ENCODE measurements at places on chromosomes 1 and 21. TPM values are rescaled to one million over a fixed set of nuclear protein-coding genes. Genes with fewer than 3 reads are reported as not detected.

DNA sequence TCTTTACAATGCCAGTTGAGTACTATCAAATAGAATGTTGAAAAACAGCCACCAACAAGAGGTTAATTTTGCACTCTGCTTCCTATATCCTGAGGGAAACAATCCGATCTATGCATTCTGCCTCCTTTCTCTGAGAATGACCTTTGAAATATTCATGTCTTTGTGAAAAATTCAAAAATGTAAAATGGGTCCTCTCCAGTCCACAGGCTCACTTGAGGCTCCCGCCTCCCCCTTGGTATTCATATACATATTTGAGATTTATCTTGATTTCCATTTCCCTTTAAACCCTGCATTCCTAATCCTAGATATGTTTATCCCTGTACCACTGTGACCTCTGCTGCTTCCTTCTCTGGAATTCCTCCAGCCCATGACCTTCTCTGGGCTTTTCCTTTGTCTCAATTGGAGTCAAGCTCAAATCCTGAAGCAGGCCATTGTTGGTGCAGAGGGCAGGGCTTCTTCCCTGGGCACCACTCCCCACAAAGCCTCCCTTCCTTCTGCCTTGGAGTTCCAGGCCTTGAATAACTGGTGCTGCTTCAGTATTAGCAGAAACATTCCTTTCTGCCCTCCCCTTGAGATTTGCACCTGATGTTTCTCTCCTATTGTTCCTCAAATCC is 296.8 kb downstream of the PBX1 start:
- no peak for DNase-seq

GRCh38 chr1:217586586-217586985 is 44.3 kb downstream of the GPATCH2 start:
- no peak for DNase-seq

- DNase-seq = peak; percentile 47
These were observed 49.1 kb upstream of the CR2 start for GRCh38 chr1:207404849-207405525.

- no peak for DNase-seq
These were observed 39.5 kb downstream of the CTNNBIP1 start for GRCh38 chr1:9870572-9870971.

DNA sequence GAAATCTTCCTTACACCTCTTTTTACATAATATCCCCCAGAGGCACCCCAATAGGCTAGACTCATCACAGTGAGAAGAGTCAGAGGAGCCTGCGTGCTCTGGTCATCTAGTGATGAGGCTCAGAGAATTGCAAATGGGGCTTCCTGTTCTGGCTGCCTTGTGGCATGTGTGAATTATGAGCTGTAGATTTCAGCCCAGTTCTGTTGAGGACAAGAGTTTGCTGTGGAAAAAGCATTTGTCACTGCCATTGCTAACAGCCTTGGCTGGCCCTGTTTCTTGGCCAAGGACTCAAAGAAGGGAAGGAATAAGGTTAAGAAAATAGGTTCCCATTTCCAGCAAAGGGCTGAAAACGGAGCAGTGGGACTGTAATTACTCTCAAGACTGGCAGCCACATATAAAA is 30.7 kb downstream of the MRAP start:
- DNase-seq = no peak

GRCh38 chr1:83028467-83028866 is 970.5 kb downstream of the TTLL7 start:
- DNase-seq = no peak

RSPH1 gene
- total RNA-seq = 1.8 TPM

DNA sequence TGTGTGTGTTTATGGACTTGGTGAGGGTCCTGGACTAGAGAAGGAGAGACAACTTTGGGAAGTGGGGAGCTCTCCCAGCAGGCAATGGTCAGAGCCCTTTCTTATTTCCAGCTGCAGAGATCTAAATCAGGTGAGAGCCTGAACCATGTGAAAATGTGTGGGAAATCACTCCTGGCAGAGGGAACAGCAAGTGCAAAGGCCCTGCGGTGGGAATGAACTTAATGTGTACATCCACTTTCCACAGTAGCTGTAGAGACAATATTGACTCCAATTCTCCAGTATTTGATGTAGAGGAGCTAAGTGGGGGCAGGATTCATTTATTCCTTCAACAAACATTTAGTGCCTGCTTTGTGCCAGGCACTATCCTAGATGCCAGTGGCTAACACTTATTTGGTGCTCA is 14.7 kb upstream of the POU3F1 start:
- DNase-seq = no peak

GRCh38 chr1:114458237-114458777 is 52.7 kb downstream of the TRIM33 start:
- peak; percentile 39 for DNase-seq

GRCh38 chr1:37282764-37283163 is 191.6 kb upstream of the ZC3H12A start:
- DNase-seq = no peak

GRCh38 chr1:21255284-21255942 is 34.9 kb downstream of the ECE1 start:
- no peak for DNase-seq

DNA sequence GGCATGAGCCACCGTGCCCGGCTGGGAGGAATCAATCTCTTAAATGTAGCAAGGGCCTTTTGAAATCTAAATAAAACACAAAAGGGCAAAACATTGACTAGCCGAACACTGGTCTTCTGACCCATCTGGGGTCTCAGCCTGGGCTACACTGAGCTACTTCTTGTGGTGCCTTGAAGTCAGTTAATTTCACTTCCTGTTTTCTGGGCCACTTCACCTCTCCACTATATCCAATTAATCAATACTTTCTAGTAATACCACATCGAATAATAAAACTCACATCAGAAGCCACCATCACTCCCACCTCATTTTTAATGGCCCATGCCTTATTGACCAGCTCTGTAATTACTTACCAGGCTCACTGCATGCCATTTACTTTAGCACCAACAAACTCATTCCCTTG is 138.0 kb upstream of the SAMSN1 start:
- DNase-seq = no peak

ZSWIM5 gene
- total RNA-seq = 0.23 TPM

GRCh38 chr1:3968851-3969250 is 68.8 kb upstream of the C1orf174 start:
- DNase-seq = no peak

DNA sequence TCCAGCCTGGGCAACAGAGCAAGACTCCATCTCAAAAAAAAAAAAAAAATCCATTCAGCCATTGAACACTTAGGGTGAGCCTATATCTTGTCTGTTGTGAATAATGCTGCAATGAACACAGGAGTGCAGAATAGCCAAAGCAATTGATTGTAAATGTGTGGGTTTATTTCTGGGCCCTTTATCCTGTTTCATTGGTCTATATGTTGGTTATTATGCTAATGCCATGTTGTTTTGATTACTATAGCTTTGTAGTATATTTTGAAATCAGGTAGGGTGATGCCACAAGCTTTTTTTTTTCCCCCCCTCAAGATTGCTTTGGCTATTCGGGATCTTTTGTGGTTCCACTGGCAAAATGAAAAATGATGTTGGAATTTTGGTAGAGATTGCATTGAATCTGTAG is 167.5 kb downstream of the LBR start:
- DNase-seq = no peak

ETS2 gene
- 11.1 TPM for total RNA-seq

- DNase-seq = no peak
These were observed 75.6 kb downstream of the TBX15 start for GRCh38 chr1:118912574-118912973.

GRCh38 chr1:41537251-41537650 is 52.8 kb upstream of the EDN2 start:
- DNase-seq = no peak

- DNase-seq = no peak
These were observed 26.6 kb downstream of the CDC14A start for GRCh38 chr1:100378956-100379355.

GRCh38 chr1:67646145-67647035 is 38.6 kb upstream of the GADD45A start:
- DNase-seq = no peak

GRCh38 chr21:23951251-23951650 is 1656.0 kb downstream of the MRPL39 start:
- no peak for DNase-seq

GRCh38 chr1:30879126-30879786 is 29.3 kb downstream of the SDC3 start:
- no peak for DNase-seq

GRCh38 chr1:33342041-33342723 is 21.3 kb upstream of the A3GALT2 start:
- DNase-seq = peak; percentile 93

DNA sequence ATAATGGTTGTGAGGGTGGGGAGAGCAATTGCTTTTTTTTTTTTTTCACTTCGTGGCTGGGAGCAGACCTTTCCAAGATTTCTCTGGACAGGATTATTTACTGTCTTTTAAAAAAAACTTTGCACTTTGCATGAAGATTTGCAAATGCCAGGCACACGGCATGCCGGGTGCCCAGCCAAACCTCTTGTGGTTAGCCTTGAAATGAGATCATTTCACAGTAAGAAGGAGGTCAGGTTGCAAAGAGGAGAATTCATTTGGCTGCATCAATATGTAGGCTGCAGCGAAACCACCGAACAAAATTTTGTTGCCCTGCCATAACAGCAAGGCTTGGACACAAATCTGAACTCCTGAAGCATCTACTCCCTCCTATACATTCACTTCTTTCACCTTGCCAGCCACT is 36.5 kb upstream of the KCND3 start:
- no peak for DNase-seq

DNA sequence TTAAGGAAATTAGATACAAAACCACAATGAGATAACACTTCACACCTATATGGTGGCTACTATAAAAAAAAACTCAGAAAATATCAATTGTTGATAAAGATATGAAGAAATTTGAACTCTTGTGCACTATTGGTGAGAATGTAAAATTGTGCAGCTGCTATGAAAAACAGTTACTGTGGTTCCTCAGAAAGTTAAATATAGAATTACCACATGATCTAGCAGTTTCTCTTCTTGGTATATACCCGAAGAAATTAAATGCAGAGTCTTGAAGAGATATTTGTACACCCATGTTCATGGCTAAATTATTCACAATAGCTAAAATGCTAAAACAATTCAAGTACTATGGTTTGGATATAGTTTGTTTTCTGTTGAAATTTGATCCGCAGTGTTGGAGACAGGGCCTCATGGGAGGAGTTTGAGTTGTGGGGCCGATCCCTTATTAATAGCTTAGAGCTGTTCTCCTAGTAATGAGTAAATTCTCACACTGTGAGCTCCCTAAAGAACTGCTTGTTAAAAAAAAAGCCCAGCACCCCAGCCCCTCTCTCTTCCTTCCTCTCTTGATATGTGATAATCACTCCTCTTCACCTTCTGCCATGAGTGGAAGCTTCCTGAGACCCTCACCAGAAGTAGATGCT is 1412.1 kb downstream of the PLA2G4A start:
- DNase-seq = no peak

GRCh38 chr1:91487469-91487868 is 13.2 kb upstream of the CDC7 start:
- no peak for DNase-seq

CD164L2 gene
- not detected for total RNA-seq

GRCh38 chr1:241533326-241534115 is 1.3 kb downstream of the KMO start:
- no peak for DNase-seq

GRCh38 chr1:209187589-209187988 is 395.9 kb upstream of the CAMK1G start:
- DNase-seq = no peak

DNA sequence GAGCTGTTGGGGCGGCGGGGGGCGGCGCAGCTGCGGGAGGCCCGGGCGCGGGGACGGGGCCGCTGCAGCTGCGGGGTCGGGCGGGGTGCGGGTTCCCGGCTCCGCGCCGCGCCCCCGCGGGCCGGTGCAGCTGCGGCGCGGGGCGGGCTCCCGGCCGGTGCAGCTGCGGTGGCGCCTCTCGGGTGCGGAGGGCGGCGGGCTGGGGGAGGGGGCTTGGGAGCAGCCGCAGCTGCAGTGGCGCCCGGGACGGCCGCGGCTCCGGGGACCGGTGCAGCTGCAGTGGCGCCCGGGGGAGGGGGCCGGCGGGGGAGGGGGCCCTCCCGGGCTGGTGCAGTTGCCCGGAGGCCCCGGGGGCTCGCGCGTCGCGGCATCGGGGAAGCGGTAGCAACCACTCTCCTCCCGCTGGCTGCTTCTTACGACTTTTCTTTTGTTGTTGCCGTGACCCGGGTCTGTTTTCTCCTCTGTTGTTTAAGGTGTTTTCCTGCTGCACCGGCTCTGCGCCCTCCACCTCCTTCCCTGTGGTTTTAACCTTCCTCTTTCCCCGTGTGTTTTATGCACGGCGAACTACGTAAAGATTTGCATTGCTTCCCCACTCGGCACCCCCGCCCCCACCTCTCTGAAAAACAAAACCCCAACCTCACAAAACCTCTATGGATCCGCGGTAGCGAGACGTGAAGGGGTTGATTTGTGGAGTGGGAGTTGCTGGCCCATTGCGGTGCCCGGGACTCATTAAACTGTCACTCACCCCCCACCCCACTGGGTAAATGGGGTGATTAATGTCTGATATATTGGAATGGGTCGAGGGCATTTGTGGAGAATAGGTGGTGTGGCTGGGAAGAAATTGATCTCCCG is 1.7 kb upstream of the ZBTB18 start:
- DNase-seq = no peak

GRCh38 chr21:32381571-32381970 is 11.2 kb downstream of the URB1 start:
- no peak for DNase-seq

DNA sequence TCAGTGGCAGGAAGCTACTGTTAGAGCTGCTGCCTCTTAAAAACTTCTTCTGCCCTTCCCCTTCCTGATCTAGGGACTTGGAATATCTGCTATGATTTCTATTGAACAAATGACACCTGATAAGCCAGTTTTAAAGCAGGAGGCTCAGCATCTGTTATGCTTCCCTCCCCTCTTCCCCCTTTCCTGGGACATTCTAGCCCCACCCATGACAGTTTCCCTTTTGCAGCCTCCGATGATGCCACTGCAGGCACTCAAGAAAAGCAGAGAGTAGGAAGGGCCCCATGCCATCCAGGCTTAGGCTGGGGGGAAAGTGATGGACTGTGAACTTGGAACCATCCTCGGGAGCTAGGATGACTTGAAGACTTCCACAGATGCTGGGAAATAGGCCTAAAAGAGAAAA is 15.1 kb upstream of the EPB41 start:
- no peak for DNase-seq

DNA sequence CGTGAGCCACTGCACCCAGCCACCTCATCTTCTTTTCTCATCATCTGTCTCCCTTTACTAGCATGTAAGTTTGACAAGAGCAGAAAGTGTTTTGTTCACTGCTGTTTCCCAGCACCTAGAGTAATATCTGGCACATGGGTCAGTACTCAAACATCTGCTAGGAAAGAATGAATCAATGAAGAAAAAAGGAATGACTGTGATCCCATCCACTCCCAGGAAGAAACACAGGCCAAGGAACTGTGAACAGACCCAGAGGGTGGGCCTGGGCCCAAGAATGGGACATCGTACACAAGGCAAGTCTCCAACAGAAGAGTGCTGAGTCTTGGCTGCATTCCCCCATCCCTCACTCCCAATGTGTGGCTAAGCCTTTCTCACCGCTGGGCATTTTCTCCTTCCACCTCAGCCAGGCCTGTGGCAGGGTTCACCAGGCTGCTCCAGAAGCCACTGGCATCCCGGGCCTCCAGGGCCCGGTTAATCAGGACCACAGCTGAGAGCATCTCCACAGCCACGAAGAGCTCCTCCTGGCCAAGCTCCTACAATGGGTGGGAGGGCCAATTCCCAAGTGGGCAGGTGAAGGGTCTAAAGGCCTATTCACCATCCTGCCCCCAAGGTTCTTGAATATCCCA is 18.4 kb downstream of the IQGAP3 start:
- DNase-seq = no peak

All from epithelial cell of proximal tubule (primary cell).